Kasumi-1 (cell line): ENCODE measurements at places on chromosomes 16 and 17.
A peak's percentile ranks its signal among the peaks of the same experiment; 100 is the strongest.

DNA sequence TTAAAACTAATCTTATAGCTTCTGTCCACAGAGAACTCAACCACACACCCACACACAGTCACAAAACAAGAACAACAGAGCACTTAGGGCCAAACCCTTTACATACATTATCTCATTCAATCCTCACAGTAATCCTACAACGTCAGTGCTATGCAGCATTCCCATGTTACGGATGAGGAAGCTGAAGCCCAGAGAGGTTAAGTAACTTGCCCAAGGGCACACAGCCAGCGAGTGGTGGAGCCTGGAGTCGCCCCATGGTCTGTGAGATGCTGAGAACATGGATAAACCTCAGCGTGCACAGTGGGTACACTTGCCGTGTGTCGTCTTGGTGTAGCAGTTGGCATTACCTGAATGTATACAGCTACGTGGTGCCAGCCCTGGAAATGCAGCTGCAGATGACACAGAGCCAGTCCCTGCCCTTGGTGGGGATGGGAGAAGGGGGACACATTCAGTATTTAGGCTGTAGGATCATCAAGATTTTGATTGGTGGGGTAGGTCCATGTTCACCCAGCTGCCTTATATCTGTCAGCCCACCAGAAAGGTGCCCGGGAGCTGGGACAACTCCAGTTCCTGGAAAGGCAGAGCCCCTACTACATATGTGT lies 177.0 kb downstream of the IRF8 start:
- DNase-seq = no peak

GRCh38 chr16:4328046-4328781 lies 12.3 kb downstream of the GLIS2 start:
- peak; percentile 46 for DNase-seq

DNA sequence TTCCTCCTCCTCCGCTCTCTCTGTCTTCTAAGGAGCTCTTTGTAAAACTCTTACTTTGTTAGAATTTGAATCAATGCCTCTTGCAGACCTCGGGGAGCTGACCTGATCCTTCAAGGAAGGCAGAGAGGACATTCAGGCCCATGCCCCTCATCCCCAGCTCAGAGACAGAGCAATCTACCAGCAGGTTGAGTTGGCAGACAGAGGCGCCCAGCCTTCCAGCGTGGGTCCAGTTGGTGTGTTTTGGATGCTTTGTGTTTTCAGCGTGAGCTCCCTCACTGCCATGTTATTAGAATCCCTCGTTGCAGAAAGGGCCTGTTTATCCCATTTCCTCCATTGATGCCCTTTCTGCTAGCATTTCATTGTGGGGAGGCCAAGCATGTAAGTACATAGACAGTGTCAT lies 167.1 kb downstream of the CMIP start:
- no peak for DNase-seq

DNA sequence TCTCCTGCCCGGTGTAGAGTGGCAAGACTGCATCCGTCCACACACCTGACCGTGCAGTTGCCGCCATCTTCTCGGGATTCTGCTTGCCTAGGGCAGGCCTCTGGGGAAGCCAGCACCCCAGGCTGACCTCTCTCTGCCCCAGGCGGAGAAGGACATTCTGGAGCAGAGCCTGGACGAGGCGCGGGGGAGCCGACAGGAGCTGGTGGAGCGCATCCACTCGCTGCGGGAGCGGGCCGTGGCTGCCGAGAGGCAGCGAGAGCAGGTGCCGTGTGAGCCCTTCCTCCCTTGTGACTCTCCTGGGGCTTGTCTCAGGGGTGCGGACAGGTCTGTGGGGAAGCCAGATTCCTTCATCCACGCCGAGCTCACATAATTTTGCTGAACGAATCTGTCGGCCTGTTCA lies 19.8 kb downstream of the CARD14 start:
- no peak for DNase-seq

- no peak for DNase-seq
Observed at GRCh38 chr17:15340966-15341365, 431 bp downstream of the TEKT3 start.
